ENCODE measurements at places on chromosomes 1 and 21. TPM values are rescaled to one million over a fixed set of nuclear protein-coding genes. Genes with fewer than 3 reads are reported as not detected.

The ZNF124 gene
- 8.0 TPM for polyA plus RNA-seq

The GCSAML gene
- polyA plus RNA-seq = not detected

The KCNH1 gene
- not detected for polyA plus RNA-seq

The TCHHL1 gene
- not detected for polyA plus RNA-seq

The FDPS gene
- 565 TPM for polyA plus RNA-seq

DNA sequence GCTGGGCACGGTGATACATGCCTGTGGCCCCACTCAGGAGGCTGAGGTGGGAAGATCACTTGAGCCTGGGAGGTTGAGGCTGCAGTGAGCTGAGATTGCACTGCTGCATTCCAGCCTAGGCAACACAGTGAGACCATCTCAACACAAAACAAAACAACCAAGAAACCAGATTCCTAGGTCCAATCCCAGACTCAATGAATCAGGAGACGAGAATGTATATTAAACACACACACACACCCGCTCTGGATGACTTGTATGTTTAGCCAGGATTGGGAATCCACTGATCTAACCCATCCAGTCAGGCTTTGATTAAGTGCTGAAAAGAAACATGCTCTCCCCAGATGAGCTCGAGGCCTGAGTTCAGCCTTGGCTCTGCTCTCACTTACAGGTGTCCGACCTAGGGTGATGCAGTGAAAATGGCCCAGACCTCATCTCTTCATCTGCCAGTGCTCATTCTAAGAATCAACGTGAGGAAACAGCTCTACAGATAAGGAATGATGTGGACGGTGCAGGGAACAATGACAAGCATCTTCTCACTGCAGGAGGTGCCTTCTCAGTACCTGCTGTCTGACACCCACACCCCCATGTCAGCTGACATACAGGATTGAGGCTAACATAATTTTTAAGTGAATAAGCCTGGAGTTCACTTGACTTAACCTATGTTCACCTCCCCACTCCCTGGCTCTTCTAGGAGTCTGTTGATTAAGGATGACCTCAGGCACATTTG, 15.3 kb upstream of the SRSF4 start:
- no peak for DNase-seq

- peak; percentile 93 for DNase-seq
These were observed 152.2 kb downstream of the CLEC20A start for GRCh38 chr1:178344513-178345091.

GRCh38 chr1:43038232-43038935, 79.7 kb upstream of the SLC2A1 start:
- DNase-seq = no peak
